ENCODE measurements at places on chromosomes 11 and 22. TPM values are rescaled to one million over a fixed set of nuclear protein-coding genes. Genes with fewer than 3 reads are reported as not detected.

GRCh38 chr11:64763526-64764039 is 3.8 kb upstream of the PYGM start:
- no peak for DNase-seq

DNA sequence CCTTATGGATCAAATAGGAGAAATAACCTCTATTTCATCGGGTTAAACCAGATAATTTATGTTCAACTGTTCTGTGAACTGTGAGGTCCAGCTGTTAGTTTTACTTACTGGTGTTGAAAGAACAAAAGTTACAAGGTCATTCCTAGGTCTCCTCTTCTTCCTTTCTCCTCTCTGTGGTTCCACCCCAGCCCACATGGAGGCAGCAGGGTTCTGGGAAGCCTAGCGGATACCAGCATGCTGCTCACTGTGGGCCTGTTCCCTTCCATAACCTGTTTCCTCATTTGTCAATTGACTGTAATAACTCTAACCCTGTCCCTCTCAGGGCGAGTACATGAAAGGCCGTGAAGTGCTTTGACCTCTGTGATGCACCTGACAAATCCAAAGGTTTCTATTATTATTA is 27.8 kb downstream of the RELT start:
- peak; percentile 79 for DNase-seq

DNA sequence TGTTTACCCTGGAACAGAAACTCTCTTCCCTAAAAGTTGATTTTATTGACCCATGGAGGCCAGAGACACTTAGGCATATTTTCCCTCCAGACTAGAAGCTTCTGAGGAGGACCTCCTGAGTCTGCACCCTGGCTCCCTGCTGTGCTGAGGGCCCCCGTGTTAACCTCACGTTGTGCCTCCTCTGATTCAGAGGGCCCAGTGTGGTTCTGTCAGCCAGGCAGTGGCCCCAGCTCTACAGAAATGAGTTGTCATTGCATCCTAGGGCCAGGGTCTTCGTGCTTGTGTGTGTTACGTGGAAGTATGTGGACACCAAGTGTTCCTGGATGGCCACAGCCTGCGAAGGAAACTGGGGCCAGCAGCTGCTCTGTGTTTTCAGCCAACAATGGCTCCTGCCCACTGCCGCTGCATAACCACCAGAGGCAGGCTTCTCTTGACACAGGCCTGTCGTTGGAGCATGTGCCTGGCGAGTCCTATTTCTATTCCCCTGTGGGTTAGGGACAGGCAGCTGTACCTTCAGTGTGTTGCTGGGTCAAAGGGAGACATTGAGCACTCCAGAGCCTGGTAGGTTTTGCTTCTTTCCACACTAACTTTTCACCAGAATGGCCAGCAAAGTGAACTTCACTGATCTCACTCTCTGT is 44.5 kb downstream of the MED15 start:
- DNase-seq, result peak; percentile 77

- no peak for DNase-seq
These were observed 850.5 kb downstream of the KCNA4 start for GRCh38 chr11:29166306-29166705.

DNA sequence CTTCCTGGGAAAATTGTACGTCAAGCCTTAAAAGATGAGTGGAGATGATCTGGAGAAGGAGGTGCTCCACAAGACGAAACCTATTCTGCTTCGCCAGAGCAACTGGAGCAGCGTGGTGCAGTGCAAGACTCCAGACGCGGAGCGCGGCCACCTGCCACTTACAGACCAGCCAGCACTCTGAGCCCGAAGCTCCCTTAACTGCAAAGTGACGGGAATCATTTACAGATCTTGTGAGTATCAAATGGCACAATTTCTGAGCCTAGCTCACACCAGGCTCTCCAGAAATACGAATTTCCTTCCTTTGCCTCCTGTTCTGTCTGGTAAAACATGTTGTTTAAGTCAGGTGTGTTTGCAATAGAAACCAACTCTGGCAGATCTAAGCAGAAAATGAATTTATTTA is 369.3 kb downstream of the CADM1 start:
- DNase-seq, result no peak

GRCh38 chr11:45108070-45109064 is 38.1 kb upstream of the PRDM11 start:
- DNase-seq, result no peak

- no peak for DNase-seq
These were observed 33.1 kb downstream of the TNRC6B start for GRCh38 chr22:40210818-40211217.

- peak; percentile 63 for DNase-seq
These were observed 14.3 kb upstream of the C11orf96 start for GRCh38 chr11:43927925-43928707.

Gene APLNR
- 15.1 TPM for total RNA-seq

Gene OR52I2
- total RNA-seq, result not detected

Gene OVCH2
- not detected for total RNA-seq

Gene GLB1L2
- 1.7 TPM for total RNA-seq

Gene SLCO2B1
- total RNA-seq, result 403 TPM

Gene DGAT2
- 26.2 TPM for total RNA-seq
